Activated effector memory CD4-positive, alpha-beta T cell treated with anti-CD3 and anti-CD28 coated beads, Interleukin-2, amount 50 U/mL, for 16 hours (primary cell): ENCODE measurements at places on chromosomes 2 and 18.

GRCh38 chr18:37889963-37890362 lies 324.4 kb upstream of the CELF4 start:
- no peak for DNase-seq

DNA sequence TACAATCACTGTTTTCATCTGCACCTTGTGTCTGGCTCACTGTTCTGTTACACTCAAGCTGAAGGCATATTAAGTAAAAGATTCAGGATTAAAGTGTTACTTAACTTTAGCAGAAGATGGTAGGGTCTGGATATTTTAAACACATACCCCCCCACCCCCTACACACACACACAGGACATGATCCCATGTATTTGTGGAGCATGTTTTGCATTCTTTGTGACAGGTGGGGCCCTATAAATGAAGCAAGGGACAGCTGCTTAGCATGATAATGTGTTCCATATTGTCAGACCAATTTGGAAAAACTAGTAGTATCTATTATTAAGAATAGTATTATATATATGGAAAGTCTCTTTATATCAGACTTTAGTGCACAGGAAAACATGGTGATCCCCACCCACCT lies 335.2 kb upstream of the TNP1 start:
- DNase-seq, result no peak

GRCh38 chr18:31489311-31489710 lies 8.7 kb upstream of the DSG2 start:
- DNase-seq, result no peak

DNA sequence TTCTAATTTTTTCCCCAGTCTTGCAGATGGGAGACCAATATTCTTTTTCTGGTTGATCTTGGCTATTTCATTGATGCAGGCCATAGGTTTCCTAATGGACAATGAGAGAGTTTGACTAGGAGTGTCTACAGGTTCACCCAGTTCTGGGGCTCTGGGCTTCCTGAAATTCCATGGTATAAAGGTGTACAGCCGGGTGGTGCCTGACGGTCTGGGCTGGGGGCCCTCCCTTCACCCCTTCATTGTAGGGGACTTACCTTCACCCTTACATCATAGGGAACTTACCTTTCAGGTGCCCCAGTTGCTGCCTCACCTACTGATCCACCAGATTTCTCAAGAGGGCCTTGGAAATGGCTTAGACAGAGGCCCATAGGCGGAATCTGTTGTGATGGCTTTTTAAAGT lies 13.0 kb upstream of the LAPTM4A start:
- no peak for DNase-seq

DNA sequence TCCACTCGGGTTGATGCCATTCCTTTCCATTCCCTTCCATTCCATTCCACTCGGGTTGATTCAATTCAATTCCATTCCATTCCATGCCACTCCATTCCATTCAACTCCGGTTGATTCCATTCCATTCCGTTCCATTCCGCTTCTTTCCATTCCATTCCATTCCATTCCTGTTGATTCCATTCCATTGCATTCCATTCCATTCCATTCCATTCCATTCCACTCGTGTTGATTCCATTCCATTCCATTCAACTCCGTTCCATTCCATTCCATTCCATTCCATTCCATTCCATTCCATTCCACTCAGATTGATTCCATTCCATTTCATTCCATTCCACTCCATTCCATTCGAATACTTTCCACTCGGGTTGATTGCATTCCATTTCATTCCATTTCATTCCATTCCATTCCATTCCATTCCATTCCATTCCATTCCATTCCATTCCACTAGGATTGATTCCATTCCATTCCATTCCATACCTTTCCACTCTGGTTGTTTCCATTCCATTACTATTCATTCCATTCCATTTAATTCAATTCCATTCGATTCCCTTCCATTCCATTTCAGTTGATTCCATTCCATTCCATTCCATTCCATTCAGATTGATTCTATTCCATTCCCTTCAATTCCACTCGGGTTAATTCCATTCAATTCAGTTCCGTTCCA lies 1141.8 kb downstream of the RPIA start:
- no peak for DNase-seq

DNA sequence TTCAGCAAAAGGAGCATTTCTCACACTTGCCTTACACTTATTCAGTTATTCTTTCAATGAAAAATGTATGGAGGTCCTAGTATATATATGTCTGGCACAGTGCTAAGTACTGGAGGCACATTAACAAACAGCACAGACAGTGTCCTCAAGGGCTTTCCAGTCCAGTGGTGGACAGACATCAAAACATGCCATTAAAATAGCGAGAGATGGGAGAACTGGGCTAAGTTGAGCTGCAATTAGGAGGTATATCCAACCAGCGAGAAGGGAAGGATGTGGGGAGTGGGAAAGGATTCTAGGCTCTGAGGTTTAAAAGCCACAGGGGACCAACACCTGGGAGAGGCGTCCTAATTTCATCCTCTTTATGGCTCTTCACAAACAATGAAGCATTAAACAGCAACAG lies 127.5 kb upstream of the TTC39C start:
- no peak for DNase-seq

DNA sequence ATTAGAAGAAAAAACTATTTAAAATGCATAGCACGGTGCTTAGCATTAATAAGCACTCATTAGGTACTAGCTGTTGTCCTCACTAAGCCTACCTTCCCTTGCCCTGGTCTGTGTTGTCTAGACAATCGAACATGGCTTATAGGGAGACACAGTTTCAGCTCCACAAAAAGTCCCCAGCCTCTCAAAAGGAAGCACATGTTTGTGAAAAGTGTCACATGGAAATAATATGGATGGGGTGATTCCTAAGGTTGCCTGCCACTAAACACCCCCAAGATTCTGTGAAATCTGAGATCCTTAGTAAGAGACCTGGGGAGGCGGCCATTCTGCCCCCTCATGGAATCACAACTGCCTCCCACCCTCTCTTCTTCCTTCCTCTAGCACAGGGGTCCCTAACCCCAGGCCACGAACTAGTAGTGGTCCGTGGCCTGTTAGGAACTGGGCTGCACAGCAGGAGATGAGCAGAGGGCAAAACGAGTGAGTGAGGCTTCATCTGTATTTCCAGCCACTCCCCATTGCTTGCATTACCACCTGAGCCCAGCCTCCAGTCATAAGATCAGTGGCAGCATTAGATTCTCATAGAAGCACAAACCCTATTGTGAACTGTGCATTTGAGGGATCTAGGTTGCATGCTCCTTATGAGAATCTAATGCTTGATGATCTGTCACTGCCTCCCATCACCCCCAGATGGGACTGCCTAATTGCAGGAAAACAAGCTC lies 59.6 kb upstream of the NDUFV2 start:
- DNase-seq, result no peak

DNA sequence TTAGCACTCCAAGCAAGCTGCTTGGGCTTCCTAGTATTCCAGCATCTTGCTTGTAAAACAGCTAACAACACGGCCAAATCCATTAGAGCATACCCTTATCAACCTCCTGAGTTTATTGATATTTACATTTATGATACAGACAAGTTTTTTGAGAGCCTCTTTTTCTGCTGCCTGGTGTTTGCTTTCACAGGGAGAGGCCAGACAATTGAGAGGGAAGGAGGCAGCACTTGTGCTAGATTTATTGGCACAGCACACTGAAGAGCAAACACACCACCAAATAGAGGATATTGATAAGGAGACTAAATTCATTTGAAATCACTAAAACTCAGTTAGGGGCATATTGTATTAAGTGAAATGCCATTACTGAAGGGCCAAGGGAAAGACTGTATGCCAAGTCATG lies 1142.3 kb upstream of the FANCL start:
- no peak for DNase-seq

DNA sequence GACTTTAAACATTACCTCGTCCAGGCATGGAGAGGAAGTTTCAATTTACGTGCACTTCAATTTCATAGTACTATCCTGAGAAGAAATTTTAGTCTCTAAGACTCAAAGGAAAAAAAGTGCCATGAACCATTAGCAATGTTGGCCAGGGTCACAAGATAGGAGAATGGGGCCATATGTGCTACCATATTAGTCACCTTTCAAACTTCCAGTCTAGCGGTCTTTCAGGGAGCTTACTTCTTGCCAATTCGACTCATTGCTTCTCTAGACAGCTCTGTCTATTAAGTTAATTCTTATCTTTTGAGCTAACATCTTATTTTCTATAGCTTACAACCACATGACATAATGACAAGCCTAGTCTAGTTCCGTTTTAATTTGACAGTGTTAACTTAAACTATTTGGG lies 129.1 kb downstream of the ANKRD44 start:
- no peak for DNase-seq

- DNase-seq, result peak; percentile 83
Measured at GRCh38 chr2:218962859-218963492, 3.5 kb downstream of the CDK5R2 start.

GRCh38 chr2:230537531-230537976 lies 121.6 kb downstream of the SP100 start:
- no peak for DNase-seq
